ENCODE measurements at places on chromosomes 1 and 21.

DNA sequence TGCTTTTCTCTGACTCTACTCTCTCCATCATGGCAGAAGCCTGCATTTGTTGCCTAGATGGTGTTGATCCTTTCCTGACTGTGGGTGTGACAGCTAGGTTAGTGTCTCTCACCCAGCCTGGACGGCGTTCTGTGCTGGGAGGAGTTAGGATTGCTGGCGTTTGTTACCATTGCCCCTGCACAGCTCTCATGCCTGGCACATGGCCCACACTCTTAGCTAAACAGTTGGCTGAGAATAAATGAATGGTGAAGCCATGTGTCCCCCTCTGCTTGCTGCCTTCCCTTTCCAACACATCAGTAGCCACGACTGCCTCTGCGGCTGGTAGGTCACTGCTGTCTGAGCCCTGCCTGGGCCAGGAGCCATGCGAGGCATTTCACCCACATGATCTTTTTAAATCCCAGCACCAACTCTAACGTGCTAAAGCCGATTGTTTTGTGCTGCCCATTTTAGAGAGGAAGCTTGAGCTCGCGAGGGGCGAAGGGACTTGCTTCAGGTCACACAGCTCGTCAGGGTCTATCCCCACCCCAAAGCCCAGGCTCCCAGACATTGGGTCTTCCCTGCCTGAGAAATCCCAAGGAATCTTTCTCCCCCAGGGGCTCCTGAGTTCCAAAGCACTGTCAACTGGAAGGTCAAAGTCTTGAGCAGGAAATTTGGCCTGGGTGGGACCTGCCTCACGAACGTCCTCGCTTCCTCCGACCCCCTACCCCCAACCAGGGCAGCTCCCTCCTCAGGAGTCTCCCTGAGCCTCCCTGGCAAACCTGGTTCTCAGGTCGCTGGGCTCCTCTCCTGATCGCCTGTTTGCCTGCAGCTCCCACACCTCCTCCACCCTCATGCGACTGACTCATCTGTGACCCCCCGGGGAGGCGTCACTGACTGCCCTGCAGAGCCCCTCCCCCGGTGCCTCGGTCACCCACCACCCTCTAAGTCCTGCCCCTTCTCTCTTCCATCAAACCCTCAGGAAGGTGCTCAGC, 271.7 kb upstream of the C1orf174 start:
- no peak for DNase-seq

DNA sequence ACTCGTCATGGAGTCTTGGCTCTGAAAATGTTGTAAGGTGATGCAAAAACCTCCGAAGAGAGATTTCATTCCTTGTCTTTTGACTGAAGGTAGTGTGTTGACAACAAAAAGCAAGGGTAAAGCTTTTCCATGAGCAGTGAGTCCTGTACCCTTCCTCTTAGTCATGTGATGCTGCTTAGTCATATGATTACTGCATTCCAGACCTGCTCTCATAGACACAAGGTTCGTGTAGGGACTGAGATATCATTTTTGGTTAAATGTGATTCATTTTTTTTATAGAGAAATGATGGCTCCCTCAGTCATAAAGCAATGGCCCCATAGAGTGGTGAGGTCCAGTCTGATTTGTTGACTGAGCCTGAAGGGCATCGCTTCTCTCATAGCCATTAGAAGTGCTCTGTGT, 9.2 kb downstream of the KCNJ6 start:
- DNase-seq = no peak

- DNase-seq = no peak
Measured at GRCh38 chr1:204222764-204223055, 8.9 kb upstream of the GOLT1A start.

- no peak for DNase-seq
Measured at GRCh38 chr1:17170571-17170970, 34.4 kb upstream of the PADI1 start.

DNA sequence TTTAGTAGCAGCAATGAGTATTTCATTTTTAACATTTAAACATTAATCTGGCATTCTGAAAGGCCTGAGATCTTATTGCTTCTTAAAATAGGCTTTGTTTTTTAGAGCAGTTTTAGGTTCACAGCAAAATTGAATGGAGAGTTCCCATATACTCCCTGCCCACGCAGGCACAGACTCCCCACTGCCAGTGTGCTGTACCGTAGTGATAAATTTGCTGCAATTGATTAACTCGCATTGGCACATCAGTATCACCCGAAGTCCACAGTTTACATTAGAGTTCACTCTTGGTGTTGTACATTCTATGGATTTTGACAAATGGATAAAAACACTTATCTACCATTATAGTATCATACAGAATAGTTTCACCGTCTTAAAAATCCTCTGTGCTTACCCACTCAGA, 71.8 kb upstream of the ERRFI1 start:
- no peak for DNase-seq

- DNase-seq = no peak
Measured at GRCh38 chr1:2504949-2505272, 21.5 kb downstream of the PANK4 start.

DNA sequence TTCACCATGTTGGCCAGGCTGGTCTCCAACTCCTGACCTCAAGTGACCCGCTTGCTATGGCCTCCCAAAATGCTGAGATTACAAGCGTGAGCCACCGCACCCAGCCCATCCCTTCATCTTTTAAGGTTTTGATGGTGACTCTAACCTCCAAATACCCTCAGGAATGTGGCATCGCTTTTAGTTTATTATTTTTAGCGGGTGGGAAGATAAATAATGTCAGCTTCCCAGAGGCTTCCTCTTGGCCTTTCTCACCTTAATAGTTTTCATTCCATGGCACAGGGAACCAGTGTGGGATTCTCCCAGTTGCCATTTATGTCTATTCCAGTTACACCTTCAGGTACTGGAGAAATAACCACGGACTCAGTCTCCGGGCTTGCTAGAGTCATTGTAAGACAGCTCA, 92.1 kb upstream of the LRRN2 start:
- DNase-seq = no peak

GRCh38 chr1:112708489-112708888, 1.6 kb upstream of the RHOC start:
- no peak for DNase-seq

- no peak for DNase-seq
Measured at GRCh38 chr1:180235502-180236239, 5.6 kb downstream of the LHX4 start.

GRCh38 chr1:35475856-35476674, 81.1 kb downstream of the KIAA0319L start:
- DNase-seq = no peak

DNA sequence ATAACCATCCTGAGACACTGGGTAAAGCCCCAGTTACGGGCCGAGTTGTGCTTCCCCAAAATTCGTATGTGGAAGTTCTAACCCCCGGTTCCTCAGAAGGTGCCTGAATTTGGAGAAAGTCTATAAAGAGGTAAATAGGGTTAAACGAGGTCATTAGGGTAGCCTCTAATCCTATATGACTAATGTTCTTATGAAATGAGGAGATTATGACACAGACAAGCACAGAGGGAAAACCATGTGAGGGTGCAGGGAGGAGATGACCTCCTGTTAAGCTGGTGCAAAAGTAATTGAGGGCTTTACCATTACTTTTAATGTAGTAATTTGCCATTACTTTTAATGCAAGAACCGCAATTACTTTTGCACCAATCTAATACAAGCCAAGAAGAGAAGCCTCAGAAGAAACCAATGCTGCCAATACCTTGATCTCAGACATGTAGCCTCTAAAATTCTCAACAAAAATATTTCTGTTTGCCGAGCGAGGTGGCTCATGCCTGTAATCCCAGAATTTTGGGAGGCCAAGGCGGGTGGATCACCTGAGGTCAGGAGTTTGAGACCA, 260.8 kb downstream of the GPATCH2 start:
- DNase-seq = no peak

- no peak for DNase-seq
Measured at GRCh38 chr1:21188235-21188634, 11.5 kb upstream of the EIF4G3 start.

DNA sequence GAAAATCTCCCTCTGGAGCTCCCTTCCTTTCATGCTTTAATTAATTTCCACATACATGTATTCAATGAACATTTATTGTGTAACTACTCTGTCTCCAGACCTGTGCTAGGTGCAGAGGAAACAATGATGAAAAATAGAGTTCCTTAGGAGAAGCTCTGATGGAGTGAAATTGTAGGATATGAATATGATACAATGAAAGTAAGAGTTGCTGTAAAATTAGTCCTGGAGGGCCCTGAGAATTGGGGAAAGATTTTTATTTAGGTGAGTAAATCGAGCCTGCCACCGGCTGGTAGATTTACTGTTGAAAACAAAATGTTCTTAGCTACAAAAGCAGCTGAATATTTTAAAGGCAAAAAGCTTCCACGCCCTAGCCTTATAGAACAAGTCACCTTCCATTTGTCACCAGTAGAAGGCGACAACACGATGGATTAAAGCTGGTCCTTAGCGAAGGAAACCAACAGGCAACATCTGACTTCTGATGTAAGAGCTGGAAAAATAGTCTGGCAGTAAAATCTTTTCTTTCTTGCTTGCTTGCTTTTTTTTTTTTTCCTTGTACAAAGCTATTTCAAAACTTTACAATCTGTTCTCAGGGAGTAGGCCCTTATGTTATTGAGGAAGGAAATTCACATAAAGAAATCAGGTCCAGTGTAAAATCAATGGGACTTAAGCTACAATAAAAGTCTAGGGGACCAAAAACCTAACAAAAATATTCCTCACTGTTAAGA, 82.0 kb upstream of the ROR1 start:
- DNase-seq = peak; percentile 68

- DNase-seq = no peak
Measured at GRCh38 chr21:37967036-37967435, 50.8 kb upstream of the KCNJ6 start.

DNA sequence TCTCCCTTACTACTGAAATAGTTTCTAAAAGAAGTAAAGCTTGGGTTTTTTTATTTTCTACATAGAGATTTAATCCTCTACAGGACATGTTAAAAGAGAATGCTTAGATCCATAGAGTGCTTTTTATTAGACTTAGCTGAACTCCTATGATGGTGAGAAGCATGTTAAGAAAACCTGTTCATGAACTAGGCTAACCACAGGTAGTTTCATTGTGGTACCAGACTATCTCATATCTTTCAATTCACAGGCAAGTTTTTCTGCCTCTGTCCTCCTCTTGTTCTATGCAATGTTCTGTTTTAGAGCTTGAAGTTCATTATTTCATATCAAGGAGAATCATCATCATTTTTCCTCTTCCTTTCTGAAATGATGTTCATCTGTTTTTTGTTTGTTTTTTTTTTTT, 65.4 kb downstream of the ELAVL4 start:
- no peak for DNase-seq

DNA sequence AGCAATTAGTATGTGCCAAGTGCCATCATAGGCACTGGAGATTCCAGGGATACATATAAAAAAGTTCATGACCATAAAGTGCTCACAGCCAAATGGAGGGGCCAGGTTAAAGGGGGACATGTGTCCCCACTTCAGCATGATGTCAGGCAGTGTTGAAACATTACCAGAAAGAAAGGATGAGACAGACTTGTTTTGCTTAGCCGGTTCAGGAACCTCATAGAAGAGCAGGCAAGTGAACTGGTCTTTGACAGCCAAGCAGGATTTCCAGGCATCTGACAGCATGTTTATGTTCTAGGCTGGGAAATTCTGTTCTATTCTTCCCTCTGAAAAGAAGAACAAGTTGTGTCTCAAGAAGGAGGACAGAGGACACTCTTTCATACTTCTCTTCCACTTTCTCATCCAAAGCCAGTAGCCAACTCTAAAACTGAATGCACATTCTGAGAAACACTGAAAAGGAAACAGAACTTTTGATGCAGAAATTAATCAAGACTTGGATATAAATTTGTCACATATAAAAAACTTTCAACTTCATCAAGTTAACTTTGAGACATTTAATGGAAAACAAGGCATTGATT, 39.7 kb downstream of the GLUL start:
- no peak for DNase-seq

DNA sequence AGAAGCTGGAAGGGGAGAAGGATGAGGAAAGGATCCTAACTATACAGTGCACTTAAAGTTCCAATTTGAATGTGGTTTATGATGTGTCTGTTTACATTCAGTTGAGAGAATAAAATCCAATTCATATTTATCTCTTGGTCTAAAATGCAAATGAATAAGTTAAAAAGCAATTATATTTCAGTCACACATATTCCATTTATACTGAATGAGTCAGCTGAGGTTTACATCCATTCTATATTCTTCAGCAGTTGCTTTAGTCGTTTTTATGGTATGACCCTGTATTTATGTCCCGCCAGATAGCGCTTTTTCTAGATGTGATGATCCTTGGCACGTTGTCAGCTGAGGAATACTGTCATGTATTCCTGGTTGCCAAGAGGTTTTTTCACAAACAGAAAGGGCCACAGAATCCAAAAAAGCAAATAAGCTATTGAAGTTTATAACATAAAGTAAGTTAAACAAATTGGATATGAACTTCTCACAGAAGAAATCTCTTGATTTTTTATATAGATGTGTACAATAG, 866.2 kb downstream of the NCAM2 start:
- DNase-seq = no peak

GRCh38 chr1:209030454-209031167, 552.9 kb upstream of the CAMK1G start:
- DNase-seq = no peak

DNA sequence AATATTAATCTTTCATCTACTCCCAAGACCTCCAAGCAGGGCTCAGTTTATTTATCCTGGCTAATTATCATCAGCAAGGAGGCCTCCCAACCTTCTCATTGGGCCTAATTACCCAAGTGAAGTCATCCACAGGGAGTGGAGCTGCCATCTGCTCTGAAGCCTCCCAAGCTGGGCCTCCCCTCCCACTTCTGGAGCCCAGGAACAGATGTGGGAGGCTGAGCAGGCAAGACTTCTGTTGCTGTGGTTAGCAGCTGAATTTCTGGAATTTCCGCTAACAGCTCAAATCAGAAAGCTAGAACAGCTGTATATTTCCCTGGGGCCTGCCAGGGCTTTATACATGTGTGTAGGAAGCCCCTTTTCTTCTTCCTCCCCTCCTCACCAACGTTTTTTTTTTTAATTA, 127.5 kb downstream of the UCK2 start:
- DNase-seq = no peak

- no peak for DNase-seq
Measured at GRCh38 chr1:8197493-8198282, 120.2 kb upstream of the SLC45A1 start.
